ENCODE measurements at places on chromosomes 6 and 20. TPM values are rescaled to one million over a fixed set of nuclear protein-coding genes. Genes with fewer than 3 reads are reported as not detected.
A peak's percentile ranks its signal among the peaks of the same experiment; 100 is the strongest.

DNA sequence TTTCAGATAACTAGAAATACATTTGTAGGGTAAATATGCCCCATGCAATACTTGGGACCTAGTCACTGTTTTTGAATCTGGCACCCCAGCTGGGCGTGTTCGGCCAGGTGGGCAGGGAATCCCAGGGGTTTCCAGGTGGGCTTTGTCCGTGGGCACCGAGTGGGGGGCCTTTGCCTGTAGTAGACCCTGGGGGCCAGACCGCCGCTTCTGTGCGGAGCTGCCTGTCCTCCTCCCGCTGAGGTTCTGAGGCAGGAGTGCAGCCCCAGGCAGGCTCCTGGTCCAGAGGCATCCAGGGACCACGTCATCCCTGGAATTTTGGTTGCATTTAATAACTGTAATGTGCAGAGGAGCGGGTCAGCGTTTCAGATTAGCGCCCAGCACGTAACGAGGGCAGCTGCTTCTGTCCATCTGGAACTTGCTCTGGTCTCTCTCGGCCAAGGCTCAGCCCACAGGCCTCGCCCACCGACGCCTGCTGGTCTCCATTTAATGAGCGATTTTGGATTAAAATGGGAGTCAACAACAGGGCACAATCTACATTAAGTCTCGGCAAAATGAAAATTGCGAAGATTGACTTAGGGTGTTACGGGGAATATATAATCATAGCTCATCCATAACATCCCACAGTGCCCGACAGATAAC is 12.8 kb downstream of the BHLHE23 start:
- peaks cover 2% of the 10 kb centered on the region for H3K4me1 ChIP-seq
- no peaks in the 10 kb centered on the region for H3K36me3 ChIP-seq
- DNase-seq, result no peak
- H3K4me3 ChIP-seq, result no peak overlapping the region
- H3K27ac ChIP-seq, result no peak overlapping the region

DNA sequence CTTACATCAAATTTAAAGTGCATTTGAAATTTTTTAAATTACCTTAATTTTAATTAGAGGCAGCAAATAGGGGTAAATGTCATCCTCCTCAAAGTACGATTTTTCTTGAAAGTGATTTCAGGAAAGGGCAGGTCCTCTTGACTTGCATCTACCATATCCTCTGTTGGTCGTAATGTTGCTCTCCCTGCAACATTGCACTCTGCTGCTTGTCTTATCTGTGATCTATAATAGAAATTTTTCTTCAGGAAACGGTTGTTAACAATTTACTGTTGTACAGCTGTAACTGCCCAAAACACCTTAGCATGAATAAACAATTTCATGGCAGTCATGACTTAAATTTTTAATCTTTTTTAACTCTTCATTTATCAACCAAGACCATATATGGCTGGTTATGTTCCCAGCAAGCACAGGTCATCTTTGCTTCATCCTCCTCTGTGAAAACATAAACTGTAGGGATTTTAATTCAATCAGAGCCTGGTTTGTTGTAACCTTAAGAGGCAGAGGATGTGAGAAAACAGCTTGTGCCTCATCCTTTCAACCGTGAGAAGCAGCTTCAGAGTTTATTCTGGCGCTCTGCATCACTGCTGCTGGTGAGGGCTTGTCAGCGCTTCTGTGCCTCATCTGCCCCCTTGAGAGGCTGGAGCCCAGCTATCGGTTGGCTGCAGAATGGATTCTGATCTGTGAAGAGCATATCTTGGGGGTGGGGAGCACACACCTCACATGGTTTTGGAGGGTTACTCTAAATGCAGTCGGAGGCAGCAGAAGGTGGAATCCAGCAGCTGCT is 56.0 kb downstream of the CTNNBL1 start:
- DNase-seq, result no peak
- H3K27ac ChIP-seq, result no peak overlapping the region
- H3K4me3 ChIP-seq, result no peak overlapping the region

GRCh38 chr6:42047213-42047590 is 3.1 kb upstream of the TAF8 start:
- H3K27ac ChIP-seq, result peak overlapping the region; percentile 77
- DNase-seq, result no peak
- peak overlapping the region; percentile 98 for H3K4me3 ChIP-seq
- H3K4me1 ChIP-seq, result peaks cover 79% of the 10 kb centered on the region
- H3K36me3 ChIP-seq, result peaks cover 24% of the 10 kb centered on the region

DNA sequence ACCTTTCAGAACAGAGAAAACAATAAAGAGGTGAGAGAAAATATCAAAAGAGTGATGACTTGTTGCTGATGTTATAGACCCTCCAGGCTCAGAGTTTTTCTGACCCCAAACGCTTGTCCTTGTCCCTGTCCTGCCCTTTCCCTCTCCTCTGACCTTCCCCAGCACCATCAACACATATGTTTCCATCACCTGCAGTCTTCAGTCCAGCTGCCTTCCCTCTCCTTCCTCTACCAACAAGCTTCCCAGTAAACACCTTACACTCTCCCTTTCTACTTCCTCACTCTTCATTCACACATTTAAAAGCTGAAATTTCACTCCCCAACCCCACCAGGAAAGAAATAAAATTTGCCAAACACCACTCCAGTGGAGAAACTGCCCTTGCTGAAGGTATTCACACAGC is 25.4 kb upstream of the AFDN start:
- peaks cover 2% of the 10 kb centered on the region for H3K4me1 ChIP-seq
- DNase-seq, result no peak
- no peak overlapping the region for H3K4me3 ChIP-seq
- H3K27ac ChIP-seq, result no peak overlapping the region

DNA sequence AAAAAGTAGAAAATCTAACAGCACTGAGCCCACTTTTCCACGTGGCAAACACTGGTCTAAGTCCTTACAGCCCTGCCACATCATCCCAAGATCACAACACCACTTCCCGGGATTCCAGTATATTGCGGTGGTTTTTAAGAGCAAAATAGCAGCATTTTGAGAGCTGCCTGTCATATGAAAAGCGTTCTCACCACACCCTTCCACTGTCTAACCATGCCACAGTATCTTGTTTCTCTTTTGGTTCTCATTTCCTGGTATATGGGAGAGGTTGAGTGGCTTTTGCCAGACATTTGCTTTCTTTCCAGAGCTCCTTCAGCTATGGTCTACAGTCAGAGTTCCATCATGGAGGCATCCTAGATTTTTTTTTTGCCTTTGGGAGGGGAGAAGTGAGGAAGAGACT is 243.0 kb downstream of the TSHZ2 start:
- H3K27ac ChIP-seq, result peak overlapping the region; percentile 92
- H3K4me3 ChIP-seq, result peak overlapping the region; percentile 32
- no peaks in the 10 kb centered on the region for H3K27me3 ChIP-seq
- peaks cover 26% of the 10 kb centered on the region for H3K4me1 ChIP-seq
- DNase-seq, result peak; percentile 81

- H3K36me3 ChIP-seq, result peaks cover 15% of the 10 kb centered on the region
- no peak overlapping the region for H3K4me3 ChIP-seq
- H3K4me1 ChIP-seq, result no peaks in the 10 kb centered on the region
- no peaks in the 10 kb centered on the region for H3K27me3 ChIP-seq
- no peak overlapping the region for H3K27ac ChIP-seq
Observed at GRCh38 chr6:109736273-109737025, 45.4 kb downstream of the FIG4 start.

GRCh38 chr6:138117376-138117914 is 10.2 kb upstream of the PERP start:
- no peak for DNase-seq
- no peak overlapping the region for H3K27ac ChIP-seq
- H3K27me3 ChIP-seq, result peaks cover 40% of the 10 kb centered on the region
- peaks cover 7% of the 10 kb centered on the region for H3K4me1 ChIP-seq

GRCh38 chr20:1660246-1660645 is 2.7 kb upstream of the SIRPG start:
- peak overlapping the region; percentile 59 for H3K4me3 ChIP-seq
- H3K4me1 ChIP-seq, result peaks cover 86% of the 10 kb centered on the region
- DNase-seq, result no peak
- H3K36me3 ChIP-seq, result peaks cover 12% of the 10 kb centered on the region

DNA sequence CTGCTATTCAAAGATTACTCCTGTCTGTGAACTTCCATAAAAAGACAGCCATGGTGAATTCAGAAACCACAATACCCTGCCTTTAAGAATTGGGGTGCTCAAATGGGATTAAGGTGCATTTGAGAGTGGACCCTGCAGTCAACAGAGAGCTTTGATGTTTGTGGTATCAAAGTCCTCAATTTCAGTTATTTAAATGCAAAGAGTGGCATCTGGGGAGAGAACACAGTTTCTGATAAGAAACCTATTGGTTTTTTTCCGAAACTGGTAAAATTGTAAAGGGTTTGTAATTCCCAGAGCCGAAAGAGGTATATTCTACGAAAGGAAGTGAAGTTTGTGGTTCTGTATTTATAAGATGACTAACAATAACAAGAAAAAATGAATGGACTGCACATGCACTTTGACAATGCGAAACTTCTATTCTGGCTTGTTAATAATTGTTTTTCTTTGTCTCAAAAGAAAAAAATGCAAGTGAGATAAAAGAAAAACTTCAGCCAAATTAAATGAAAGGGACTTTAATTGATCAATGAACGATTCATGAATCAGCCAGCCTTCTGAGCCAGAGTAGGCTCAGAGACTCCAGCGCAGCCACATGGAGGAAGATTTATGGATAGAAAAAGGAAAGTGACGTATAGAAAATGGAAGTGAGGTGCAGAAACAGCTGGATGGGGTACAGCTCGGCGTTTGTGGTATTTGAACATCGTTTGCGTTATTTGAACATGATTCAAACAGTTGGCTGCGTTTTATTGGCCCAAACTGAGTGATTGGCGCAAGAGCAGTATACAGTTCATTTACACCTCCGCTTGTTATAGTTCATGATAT is 70.5 kb upstream of the DUSP22 start:
- peaks cover 73% of the 10 kb centered on the region for H3K4me1 ChIP-seq
- DNase-seq, result no peak
- H3K27me3 ChIP-seq, result no peaks in the 10 kb centered on the region
- H3K27ac ChIP-seq, result peak overlapping the region; percentile 86
- no peaks in the 10 kb centered on the region for H3K36me3 ChIP-seq
- peak overlapping the region; percentile 47 for H3K4me3 ChIP-seq

- no peak for DNase-seq
- peaks cover 3% of the 10 kb centered on the region for H3K27me3 ChIP-seq
- H3K4me1 ChIP-seq, result no peaks in the 10 kb centered on the region
- H3K36me3 ChIP-seq, result no peaks in the 10 kb centered on the region
- H3K27ac ChIP-seq, result no peak overlapping the region
Observed at GRCh38 chr6:152054441-152054840, 247.0 kb downstream of the ESR1 start.

DNA sequence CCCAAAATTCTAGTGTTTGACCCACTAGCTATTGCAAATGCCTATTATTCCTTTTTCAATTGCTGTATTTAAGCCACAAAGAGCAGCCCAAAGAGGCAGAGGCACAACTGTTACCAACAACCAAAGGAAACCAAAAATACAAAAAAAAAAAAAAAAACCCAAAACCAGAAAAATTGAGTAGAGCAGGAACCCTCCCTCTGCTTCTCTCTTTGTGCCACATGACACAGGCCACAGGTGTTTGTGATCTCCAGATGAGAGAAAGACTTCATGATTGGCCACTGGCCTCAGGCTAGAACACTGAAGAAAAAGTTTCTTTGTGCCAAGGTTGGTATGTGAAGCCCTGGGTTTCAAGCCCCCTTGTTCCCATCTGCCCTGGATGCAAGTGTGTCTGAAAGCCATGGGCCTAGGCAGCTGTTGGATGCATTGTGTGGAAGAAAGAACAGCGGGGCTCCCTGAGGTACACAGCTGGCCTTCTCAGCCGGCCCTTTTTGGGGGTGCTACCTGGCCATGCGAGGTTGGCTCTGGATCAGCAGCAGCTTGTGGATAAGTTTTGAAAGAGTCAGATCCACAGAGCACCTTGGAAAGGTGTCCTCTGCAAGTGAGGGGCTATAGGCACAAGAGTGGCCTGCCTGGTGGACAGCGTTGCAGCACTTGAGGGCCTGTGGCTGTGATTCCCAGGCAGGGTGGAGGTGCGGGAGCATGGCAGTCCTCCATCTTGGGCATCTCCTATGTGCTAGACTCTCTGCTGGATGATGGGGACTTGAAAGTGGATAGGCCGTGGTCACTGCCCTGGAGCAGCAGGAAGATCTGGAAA is 204.5 kb downstream of the ZDHHC14 start:
- peaks cover 23% of the 10 kb centered on the region for H3K36me3 ChIP-seq
- no peak overlapping the region for H3K4me3 ChIP-seq
- H3K4me1 ChIP-seq, result peaks cover 11% of the 10 kb centered on the region
- peak; percentile 68 for DNase-seq
- no peak overlapping the region for H3K27ac ChIP-seq
- H3K27me3 ChIP-seq, result peaks cover 10% of the 10 kb centered on the region

- peaks cover 12% of the 10 kb centered on the region for H3K4me1 ChIP-seq
- H3K27ac ChIP-seq, result no peak overlapping the region
- no peak for DNase-seq
- peaks cover 5% of the 10 kb centered on the region for H3K36me3 ChIP-seq
Observed at GRCh38 chr6:156875062-156875461, 97.9 kb downstream of the ARID1B start.

DNA sequence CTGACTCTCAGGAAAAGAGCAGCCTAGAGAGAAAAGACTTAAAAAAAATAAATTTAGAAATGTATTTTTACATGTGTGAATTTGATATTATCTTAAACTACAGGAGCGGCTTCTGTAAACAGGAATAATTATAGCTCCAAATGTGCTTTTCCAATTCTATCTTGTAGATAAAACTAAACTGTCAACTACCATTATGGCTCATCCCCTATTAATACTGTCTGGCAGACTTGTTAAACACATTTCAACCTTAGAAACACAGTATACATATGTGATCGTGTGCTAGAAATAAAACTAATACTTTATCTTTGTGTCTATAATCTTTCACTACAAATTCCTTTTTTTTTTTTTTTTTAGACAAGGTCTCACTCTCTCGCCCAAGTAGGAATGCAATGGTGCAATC is 75.8 kb downstream of the CNKSR3 start:
- H3K27ac ChIP-seq, result no peak overlapping the region
- no peaks in the 10 kb centered on the region for H3K4me1 ChIP-seq
- H3K36me3 ChIP-seq, result no peaks in the 10 kb centered on the region
- no peak overlapping the region for H3K4me3 ChIP-seq

DNA sequence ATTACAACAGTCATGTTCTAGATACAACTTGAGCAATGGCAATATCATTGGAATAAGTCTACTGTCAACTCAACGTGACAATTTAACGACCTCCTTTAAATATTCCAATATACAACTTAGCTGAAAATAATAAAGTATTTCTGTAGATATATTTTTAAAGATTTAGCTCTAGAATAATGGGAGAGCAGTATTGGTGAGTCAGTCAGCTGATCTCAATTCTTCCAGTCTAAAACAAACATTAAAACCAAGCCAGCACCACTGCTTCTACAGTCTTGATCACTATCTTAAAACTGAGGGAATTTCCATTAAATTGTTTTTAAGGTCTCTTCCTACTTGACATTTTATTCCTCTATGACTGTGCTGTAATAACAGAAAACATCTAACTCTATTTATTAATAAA is 38.2 kb downstream of the NOL7 start:
- no peak overlapping the region for H3K4me3 ChIP-seq
- DNase-seq, result no peak
- peaks cover 28% of the 10 kb centered on the region for H3K36me3 ChIP-seq
- peaks cover 15% of the 10 kb centered on the region for H3K4me1 ChIP-seq
- no peak overlapping the region for H3K27ac ChIP-seq

REM1 gene
- total RNA-seq, result not detected

GRM1 gene
- total RNA-seq, result not detected

MYLK2 gene
- total RNA-seq, result 0.26 TPM

All from activated CD4-positive, alpha-beta T cell treated with anti-CD3 and anti-CD28 coated beads, Interleukin-2, amount 10 ng/mL, durations not matched to agents 24 days and 14 days (primary cell).